T follicular helper cell (primary cell): ENCODE measurements at places on chromosomes 6 and 20.
A peak's percentile ranks its signal among the peaks of the same experiment; 100 is the strongest.

GRCh38 chr6:34391786-34392496, 528 bp downstream of the NUDT3 start:
- peak; percentile 21 for DNase-seq

GRCh38 chr6:155530219-155530834, 74.7 kb upstream of the NOX3 start:
- no peak for DNase-seq

DNA sequence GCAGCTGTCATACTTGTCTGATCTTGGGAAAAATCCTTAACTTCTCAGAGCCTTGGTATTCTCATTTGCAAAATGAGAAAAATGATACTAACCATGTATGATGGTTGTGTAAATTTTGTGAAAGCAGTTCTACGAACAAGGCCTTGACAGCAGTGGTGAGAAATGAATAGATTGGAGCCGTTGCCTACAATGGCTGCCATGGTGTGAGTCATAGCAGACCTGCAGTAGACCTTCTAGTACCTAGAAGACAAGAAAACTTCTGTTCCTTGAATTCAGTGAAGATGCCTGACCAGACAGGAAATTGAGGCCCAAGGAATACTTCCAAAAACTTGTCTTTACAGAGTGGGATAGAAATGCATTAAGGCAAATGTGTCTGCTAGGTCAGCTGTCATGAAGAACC, 338.9 kb downstream of the QKI start:
- no peak for DNase-seq

GRCh38 chr6:123681957-123682462, 45.3 kb upstream of the TRDN start:
- DNase-seq = no peak

- DNase-seq = no peak
Observed at GRCh38 chr20:61437280-61438206, 185.5 kb downstream of the CDH4 start.

DNA sequence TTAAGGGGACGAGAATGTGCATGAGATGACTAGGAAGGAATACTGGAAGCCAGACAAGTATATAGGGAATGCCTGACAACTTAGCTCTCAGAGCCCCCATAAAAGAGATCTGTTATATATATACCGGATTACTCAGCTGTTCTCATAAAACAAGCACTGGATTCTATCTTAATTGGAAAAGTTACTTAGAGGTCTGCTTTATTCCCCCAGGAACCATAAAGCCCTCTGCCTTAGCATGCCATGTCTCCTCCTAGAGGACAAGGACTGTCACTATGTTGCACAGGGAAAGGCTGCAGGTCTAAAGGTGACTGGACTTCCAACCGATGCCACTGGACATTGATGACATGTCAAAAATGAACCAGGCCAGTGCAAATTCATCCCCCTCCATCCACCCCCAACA, 6.4 kb downstream of the EXOC2 start:
- no peak for DNase-seq

DNA sequence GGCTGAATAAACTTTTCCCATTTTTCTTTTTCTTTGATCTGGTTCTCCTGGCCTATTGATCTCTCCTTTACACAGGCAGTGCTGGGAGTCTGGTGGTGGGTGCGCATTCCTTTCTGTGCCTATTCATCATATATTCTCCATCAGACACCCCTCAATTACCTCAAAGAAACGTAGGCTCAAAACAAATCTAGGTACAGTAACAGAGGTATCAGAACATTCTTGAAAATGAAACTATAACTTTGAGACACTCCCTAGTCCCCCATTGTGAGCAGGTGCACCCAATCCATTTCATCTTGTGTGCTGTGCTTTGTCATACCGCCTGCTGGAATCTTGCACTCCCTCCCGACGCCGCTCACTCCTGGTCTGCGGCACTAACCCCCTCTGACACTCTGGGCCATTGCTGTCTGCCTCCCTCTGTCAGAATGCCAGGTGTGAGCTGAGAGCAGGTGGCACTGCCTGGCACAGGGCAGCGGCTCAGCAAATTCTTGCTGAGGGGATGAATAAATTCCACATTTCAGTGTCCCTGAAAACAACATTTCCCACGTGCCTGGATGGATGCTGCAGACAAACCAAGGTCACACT, 303.4 kb upstream of the EXOC2 start:
- DNase-seq = no peak

- no peak for DNase-seq
Observed at GRCh38 chr6:107624541-107624940, 134.6 kb downstream of the SOBP start.

GRCh38 chr20:36860339-36860738, 15.6 kb upstream of the TLDC2 start:
- no peak for DNase-seq

DNA sequence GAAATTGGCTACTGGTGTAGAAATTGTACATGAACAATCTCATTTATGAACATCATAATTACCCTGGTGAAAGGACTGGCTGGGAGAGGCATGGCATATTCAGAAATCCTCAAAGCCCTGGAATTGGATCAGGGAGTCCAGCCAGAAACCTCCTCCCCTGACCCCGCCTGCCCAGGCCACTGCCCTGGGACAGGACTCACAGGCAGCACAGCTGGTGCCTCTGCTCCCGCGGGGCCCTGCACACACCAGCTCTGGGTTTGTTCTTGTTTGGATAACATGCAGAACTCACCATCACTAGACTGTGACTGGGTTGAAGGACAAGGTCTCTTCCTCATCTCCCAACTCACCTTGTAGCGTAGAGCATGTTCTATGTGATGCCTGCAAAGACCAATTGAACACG, 56.2 kb downstream of the AGPAT4 start:
- DNase-seq = no peak

- DNase-seq = no peak
Observed at GRCh38 chr6:2037237-2037926, 208.0 kb downstream of the GMDS start.

GRCh38 chr6:1613346-1613687, 3.6 kb downstream of the FOXC1 start:
- DNase-seq = no peak

DNA sequence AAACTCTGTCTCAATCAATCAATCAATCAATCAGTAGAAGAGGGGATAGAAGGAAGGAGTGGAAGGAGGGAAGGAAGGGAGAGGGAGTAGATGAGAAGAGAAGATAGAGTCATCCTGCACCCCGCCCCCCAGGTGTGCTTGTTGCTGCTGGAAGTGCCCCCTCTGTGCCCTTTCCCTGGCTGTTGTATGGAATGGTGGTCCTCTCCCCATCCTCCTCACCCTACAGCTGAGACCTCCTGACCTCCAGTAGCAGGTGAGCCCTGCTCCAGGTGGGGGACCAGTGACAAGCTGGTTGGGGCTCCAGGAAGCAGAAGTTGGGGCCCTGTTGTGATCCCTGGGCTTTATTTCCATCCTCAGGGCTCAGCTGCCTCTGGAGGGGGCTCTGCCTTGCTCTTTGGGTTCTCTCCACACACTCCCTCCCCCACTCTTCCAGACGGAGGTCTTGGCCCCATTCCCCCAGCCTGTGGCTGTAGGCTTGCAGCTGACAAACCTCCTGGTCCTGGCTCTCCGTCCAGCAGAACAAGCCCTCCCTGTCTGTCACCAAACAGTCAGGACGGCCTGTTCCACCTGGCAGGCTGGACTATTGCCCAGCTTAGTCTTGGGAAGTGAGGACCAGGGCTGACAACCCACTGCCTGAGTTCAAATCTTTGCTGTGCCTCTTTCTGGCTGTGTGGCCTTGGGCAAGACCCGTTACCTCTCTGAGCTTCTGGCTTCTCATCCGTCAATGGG, 26.0 kb upstream of the SCRT2 start:
- DNase-seq = no peak

DNA sequence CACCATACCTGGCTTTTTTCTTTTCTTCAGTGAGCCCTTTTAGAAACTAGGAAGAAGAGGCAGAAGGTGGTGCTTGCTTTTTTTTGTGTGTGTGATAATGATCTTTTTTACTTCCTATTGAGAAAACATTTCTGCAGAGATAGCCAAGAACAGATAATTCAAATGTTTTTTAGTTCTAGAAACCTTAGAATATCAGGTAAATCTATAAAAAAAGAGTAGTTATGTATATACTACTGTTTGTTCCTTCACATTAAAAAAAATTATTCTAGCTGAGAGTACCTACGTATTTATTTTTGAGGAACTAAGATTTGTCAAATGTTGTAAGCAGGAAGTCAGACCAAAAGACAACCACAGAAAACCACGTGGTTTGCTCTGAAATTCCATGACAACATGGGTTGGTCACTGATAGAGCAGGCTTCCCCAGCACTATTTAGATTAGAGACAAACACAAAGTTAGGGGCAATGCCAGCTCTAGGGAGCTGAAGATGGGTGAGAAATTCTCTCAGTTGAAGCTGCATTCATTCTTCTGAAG, 12.8 kb downstream of the STK4 start:
- DNase-seq = peak; percentile 75

GRCh38 chr6:50655848-50656453, 57.4 kb upstream of the TFAP2D start:
- DNase-seq = no peak

DNA sequence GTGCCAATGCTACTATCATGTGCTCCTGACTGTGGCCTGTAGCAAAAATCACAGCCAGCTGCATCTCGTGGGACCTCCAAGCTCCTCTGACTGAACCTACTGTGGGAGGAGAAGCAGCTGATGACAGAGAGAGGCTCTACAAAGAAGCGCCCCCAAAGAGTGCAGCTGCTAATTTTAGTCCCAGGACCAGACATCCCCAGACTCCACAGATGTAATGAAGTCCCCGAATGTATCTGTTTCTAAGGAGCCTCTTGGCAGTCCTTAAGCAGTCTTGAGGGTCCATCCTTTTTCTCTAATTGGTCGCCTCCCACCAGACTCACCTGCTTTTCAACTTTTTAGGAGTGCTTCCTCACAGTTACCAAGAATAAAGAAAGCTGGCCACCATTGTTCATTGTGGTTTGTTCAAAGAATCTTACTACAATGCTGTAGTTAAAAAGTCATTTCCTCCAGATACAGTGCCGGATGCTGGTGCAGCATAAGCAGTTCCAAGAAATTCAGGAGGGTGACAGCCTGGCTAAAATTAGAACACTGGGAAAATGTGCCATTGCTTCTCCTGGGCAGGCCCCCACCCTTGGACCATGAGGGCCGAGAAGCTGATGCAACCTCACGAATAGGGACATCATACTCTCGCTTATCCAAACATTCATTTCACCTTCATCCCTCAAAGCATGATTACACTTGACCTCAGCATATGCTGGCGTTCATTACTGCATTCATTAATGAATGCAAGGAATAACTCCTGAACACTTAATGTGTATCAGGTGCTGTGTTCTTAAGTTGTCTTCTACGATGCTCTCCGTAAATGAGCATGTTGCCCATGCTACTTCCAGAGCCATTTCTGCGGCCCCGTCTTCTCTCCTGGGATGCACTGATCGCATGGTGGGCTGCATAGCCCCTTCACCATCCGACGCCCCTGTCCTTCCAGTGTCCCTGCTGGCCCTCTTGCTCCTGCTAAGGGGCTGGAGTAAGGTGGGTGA, 66.4 kb downstream of the LY86 start:
- no peak for DNase-seq

DNA sequence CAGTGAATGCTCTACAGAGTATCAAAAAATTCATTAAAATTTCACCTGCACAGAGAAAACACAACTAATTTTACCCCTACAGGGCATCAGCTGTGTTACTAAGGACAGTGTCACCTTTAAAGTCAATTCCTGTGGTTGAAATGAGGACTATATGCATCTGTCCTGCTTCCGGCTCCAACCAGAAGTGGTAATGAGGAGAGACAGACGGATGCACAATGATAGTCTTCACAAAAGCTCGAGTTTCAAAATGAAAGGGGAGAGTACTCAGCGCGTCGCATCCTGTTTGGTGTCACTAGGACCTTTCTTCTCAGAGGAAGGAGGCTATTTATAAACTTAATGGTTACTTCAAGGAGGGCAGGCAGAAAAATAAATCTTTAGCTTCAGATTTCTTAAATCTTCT, 86.5 kb downstream of the LYRM4 start:
- peak; percentile 37 for DNase-seq

GRCh38 chr6:92762443-92763273, 656.7 kb downstream of the EPHA7 start:
- DNase-seq = no peak

DNA sequence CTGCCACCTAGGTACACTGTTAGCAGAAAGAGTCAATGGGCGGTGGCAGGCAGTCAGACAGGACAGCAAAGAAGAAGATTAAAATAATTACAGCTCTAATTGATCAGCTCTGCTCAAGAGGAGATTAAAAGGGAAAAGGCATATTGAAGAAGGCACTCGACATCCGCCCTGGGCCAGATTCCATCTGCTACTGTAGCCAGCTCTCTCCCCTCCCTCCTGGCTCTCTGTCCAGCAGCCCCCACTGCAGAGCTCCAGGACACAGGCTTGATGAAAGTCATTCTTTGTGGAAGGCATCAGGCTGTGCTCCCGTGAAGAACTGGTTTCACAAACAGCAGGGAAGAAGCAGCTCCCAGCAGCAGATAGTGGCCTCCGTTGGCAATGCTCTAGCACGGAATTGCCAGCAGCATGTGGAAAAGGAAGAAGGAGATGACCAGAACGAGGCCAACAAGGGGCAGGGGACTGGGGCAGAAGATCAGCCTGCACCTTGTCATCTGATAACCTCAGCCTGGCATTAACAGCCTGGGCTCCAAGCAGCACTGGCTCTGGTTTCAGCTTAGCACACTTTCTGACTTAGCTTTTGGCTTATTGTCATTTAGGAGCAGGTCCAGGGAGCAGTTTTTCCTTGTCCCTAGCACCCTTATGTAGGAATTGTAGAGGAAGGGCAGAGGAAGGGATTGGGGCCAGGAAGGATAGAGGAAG, 465.9 kb downstream of the KIF16B start:
- DNase-seq = no peak

DNA sequence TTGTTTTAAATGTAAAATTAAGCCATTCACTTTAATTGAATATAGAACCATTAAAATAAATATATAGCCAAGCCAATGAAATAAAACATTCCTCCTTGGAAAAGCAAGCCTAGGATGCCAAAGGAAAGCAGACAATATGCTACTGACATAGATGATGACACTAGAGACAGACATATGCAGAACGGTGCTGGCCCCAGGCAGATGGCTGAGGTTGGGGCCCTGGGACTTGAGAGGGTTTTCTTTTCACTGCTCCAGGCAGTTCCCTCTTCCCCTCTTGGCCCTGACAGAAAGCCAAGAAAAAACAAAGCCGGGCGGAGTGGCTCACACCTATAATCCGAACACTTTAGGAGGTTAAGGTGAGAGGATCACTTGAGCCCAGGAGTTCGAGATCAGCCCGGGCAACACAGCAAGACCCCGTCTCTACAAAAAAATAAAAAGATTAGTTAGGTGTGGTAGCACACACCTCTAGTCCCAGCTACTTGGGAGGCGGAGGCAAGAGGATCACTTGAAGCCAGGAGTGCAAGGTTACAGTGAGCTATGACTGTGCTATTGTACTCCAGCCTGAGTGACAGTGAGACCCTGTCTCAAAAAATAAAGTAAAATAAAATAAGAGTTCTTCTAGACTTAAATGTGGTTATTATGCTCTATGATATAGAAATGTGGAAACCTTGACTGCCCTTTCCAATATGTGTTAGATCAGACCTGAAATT, 31.2 kb downstream of the FASTKD5 start:
- DNase-seq = no peak
